ENCODE measurements at places on chromosomes 2 and 18.

DNA sequence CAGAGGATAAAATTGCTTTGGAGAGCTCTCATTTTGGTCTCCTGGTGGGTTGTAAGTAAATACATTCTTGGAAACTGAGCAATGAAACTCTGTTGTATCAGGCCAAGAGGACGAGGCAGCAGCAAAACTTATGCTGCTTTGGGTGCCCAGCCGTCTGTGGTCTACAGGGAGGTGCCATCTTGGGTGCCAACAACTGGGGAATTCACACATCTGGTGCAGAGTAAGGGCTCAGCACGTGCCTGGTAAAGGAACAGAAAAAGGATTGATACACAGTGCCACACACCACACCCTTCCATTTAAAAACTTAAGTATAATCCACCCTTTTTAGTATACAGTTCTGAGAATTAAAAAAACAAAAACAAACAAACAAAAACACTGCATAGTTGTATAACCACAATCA lies 221.9 kb downstream of the TSN start:
- no peak for DNase-seq

DNA sequence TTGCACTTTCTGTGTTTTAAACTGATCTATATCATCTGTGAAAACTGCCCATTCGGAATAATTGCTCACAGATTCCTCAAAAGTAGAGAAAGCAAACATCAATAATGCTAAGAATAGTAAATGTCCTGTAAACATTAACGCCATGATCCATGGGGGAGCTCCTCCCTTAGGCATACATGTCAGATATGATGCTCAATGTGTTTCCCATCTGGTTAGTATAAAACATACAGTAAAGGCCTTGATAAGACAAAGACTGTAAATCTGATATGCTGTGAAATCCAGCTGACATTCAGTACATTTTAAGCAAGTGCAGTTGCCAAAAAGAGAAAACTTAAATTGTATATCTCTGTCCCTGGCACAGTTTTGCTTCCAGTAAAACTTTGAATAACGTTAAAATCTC lies 2.1 kb downstream of the DSEL start:
- DNase-seq = no peak

DNA sequence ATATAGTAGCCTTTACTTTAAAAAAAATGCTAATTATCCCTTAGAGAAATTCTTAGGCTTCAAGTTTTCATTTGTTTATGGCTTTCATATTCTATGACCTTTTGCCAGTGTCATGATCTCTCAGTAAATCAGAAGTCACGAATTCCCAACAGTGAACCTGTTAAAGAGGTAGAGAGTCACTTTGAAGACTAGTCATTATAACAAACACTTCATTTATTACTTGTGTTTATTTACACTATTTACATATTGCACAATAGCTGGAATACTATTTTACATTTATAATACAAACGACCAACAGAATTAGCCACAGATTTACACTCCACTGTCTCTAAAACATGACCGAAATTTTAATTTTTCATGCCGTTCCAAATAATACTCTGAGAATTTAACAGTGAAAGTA lies 8.5 kb downstream of the ALKAL2 start:
- no peak for DNase-seq

DNA sequence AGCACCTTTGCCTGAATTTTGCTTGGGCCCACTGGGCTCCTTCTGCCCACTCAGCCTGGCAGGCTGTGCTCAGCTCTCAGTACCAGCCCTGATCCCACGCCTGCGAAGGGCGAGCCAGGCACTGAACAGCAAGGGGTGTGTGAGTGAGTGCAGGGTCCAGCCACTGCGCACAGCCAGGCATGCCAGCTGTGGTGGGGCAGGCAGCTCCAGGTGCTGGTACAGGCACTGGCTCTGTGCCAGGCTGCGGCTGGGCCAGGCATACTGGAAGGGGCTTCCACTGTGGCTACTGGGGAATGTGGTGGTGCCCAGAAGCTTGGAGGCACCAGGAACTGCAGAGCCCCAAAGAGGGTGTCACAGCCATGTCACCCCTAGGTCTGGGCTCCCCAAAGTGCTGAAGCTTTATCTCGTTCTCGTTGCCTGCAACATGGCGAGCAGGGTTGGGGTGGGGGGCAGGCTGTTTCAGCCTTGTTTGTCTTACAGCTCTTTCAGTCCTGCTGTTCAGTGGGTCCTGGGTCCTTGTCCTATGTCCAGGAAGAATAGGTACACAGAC lies 8.8 kb downstream of the DYSF start:
- DNase-seq = no peak

DNA sequence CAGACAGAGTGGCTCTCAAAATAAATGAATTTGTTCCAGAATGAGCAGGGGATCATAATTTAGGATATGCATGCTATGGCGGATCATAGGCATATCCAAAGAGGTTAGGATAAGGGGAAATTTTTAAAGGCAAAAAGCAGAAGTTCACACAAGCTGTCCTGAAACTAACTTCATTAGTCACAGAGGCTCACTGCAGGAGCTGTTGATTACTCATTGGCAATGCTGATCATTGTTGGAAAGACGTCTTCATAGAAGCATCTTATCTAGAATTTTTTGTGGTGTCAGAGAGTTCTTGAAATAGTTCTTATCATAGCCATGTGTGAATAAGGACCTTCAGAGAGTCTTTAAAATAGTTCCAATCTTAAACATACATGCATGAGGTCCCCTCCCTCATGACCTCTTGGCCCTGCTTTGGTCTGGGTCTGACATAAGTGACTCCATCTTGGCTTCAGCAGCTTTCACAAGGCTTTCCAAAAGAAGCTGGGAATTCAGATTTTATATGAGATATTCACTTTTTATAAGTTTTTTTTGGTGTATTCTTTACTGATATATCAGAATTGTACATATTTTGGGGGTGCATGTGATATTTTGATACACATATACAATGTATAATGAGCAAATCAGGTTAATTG lies 7.5 kb upstream of the CCDC195 start:
- DNase-seq = no peak

GRCh38 chr2:127166231-127166860 lies 53.8 kb downstream of the CYP27C1 start:
- no peak for DNase-seq

DNA sequence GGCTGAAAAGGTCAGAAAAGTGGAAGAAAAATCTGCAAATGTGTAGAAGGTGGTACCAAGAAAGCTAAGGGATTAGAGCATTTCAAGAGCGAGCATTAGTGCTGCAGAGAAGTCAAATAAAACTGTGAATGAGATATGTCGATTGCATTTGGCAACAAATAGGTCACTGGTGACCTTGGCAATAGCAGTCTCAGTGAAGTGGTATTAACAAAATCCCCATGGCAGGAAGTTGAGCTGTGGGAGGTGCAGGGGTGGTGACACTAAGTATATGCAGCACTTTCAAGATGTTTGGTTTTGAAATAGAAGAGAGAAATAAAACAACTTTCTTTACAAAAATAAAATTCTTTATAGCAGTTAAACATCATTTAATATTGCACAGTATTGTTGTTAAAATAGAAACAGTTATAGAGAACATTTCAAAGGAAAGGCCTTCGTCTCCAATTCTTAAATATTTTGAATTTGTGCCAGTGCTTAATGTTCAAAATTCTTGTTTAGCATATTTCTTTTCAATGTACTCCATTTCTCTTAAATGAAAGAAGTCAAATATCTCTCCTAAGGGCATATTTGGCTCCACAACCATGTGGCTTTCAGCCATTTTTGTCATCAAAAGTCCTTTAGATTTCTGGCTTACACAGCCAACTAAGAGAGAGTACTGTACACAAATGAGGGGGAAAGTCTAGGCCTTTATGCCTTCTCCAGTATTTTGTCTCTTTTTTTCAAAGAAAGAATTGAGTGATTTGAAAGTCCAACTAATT lies 443.0 kb upstream of the MMADHC start:
- no peak for DNase-seq

DNA sequence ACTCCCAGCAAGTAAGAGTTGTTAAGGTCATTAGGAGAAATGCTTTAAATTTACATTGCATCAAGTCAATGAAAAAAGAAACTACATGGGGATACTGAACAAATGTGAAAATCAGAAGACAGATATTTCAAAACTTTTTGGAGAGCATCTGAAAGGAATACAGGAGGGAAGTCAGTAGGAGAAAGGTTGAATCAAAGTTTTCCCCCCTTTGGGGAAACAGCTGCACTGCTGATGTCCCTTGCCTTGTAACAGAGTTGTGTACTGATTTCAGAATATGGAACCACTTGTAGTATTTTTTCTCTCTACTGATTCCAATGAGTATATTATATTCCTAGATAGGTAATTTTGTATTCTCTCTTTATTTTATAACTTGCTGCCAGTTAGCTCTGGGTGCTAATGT lies 592.5 kb upstream of the ZEB2 start:
- DNase-seq = no peak

All from stimulated activated CD4-positive, alpha-beta T cell treated with anti-CD3 and anti-CD28 coated beads, Interleukin-1b, Interleukin-23, amount 100 ng/mL, for 24 hours (primary cell).